ENCODE measurements at places on chromosomes 12 and 14.

DNA sequence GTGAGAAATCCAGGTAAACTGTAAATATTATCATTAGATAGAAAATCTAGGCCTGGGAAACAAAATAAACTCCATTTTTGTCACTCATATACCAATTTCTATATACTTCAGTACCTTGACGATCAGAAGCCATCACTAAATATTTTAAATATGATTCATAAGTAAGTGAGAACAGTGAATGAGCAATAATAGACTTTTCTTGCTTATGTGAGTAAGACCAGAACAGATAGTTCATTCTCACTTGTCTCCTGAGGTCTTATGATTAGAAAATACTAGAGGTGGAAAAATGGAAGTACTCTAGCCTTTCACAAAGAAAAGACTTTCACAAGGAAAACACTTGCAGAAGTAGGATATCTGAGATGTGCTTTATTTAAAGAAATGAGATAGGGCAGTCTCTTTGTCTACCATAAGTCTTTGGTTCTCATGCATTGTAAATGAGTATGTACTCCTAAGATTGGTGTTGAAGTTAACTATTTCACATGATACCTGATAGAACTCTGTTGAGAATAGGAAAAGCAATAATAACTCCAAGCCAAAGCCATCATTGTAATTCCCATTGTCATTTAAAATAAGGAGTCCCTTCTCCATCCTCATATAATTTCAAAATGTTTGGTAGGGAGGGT is 10.1 kb upstream of the SMCO3 start:
- DNase-seq: no peak

DNA sequence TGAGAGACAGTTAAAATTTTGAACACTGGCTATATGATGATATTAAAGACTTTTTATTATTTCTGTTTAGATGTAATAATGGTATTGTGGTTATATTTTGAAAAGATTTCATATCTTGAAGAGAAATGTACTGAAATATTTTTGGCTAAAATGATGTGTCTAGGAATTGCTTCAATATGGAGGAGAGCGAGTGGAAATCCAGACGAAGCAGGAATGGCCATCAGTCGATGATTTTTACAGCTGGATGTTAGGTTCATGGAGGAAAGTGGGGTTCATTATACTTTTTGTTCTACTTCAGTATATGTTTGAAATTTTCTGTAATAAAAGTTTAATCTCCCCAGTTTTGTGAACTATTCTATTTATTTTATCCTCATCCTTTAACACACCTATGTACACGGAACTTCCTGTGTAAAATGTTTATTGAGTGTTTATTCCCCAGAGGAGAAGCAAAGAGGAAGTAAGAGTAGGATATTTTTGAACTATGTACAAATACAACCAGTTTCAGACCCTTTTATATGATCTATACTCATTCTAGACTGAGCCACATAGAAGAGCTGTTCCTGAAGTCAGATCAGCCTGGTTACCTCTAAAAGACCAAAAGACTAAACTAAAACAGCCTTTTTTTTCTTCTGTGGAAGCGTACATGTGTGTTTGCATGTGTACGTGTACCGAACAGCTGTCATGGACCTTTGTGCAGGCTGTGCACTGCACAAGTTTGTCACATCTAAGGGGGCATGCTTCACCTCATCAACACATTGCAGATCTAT is 211.0 kb upstream of the NUDT4 start:
- DNase-seq: no peak

DNA sequence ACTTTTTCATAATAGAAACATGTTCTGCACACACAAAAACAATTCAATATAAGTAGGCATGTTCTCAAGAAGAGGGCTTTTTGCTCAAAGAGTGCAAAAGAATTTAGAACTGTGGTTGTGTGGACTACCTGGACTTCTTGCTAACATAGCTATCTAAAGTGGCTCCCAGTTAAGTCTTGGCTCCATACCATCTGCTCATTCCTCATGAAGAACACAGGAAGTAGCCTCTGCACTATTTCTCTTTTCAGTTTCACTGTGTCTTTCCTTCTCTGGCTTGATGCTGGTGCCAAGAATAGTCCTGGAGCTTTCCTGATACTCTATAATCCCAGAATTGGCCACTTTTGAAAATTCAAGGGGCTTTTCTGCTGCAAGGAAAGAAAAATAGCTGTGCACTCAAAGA is 127.4 kb downstream of the CCER1 start:
- no peak for DNase-seq

- DNase-seq: no peak
These were observed 78.8 kb downstream of the CRACR2A start for GRCh38 chr12:3673981-3674708.

DNA sequence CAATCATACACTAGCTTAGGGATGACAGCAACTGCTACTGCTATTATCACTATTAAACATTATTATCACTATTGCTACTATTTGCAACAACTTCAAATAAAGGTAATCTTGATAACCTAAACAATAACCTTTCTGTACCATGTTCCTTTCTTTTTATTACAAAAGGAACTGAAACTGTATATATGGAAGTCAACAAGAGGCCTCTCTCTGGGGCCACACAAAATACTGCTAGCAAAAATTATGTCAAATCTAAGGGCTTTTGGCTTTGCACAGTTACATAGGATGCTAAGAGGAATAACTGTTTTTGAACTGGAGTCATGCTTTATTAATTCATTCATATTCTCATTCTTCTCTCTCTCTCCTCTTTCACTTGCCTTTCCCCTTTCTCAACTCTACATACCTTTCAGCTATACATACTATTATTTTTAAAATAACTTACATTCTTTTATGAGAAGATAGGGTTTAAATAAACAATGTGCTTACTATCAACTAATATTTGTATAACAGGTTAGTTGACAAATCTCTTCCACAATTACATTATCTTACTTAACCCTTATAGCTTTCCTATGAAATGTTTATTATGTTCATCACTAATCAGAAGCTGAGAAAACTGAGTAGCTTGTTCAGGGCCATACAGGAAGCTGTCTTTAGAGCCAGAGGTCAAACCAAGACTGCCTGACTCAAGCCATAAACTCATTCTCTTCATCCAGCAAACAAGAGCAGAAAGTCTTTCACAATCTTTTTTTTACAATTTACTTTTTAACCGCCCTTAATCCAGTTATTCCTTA is 25.7 kb downstream of the SPTSSA start:
- peak; percentile 22 for DNase-seq

DNA sequence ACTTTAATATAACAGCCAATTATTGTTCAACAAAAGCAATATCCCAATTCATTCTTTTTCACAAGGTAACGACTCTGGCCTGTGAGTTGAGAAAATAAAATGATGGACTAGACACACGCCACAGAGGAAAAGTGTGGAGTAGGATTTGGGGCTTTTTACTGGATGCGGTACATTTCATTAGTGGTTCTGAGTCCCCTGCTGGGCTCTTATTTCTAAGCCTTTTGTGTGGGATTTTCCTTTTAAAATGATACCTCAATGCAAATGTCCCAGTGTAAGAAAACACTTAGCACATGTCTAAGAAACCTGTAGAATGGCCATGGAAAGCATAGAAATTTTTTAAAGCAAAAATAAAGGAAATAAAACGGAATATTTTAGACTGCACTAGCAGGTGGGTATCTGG is 73.4 kb downstream of the C12orf42 start:
- DNase-seq: no peak

- no peak for DNase-seq
These were observed 36.3 kb downstream of the SDR9C7 start for GRCh38 chr12:56897844-56898361.

DNA sequence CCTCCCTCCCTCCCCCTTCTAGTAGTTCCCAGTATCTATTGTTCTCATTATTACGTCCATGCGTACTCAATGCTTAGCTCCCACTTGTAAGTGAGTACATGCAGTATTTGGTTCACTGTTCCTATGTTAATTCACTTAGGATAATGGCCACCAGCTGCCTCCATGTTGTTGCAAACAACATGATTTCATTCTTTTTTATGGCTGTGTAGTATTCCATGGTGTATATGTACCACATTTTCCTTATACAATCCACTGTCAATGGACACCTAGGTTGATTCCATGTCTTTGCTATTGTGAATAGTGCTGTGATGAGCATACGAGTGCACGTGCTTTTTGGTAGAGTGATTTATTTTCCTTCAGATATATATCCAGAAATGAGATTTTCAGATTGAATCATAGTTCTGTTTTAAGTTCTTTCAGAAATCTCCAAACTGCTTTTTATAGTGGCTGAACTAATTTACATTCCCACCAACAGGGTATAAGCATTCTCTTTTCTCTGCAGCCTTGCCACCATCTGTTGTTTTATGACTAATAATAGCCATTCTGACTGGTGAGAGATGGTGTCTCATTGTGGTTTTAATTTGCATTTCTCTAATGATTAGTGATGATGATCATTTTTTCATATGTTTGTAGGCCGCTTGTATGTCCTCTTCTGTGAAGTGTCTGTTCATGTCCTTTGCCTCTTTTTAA is 17.9 kb upstream of the CLEC7A start:
- DNase-seq: no peak

DNA sequence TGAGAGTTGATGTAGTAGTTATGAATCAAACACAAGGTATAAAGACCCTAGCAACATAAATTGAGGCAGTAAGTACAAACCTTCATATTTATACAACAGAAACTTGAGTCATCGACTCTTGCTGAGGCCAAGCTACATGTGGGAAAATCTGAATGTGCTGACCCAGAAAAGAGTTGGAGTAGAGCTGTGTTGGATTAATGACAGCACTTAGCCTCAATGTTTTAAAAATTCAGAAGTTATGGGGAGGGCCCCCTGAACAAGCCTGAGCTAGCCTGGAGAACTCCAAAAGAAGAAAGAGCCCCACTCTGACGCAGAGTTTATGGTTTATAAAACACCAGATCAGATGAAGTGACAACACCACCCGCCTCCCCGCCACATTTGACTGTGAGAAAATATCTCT is 100.0 kb downstream of the DUSP6 start:
- DNase-seq: no peak

GRCh38 chr12:57889500-57889989 is 43.0 kb upstream of the CTDSP2 start:
- peak; percentile 86 for DNase-seq

DNA sequence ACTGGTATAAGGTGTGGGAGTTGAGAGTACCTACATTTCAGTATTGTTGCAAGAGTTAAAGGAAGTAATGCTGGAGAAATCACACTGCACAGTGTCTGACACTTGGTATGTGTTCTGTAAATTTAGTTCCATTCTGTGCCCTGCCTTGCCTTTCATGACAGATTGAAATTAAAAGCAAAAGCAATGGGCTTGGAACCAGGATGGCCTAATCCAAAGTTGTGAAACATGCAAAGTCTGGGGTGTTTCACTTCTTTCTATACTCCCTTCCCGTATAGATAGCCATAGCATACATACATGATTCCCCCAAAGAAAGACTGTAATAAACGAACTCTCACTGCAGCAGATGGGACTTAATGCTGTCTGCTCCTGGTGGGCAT is 281.1 kb downstream of the NRXN3 start:
- DNase-seq: no peak

DNA sequence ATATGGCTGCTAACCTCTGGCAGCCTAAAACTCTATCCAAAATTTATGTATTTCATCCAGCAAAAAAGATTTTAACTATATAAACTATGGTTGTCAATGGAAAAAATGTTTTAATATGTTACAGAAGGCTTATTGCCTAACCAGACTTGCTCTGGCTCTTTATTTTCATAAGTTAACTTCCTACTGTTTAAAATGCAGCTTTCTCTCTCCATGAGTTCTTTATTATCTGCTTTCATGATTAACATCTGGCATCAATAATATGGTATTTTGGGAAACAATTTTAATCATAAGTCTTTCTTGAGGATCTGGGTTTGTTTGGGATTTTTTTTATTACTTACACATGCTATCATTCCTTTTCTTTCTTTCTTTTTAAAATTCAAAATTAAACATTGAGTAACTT is 20.5 kb downstream of the KERA start:
- peak; percentile 40 for DNase-seq

DNA sequence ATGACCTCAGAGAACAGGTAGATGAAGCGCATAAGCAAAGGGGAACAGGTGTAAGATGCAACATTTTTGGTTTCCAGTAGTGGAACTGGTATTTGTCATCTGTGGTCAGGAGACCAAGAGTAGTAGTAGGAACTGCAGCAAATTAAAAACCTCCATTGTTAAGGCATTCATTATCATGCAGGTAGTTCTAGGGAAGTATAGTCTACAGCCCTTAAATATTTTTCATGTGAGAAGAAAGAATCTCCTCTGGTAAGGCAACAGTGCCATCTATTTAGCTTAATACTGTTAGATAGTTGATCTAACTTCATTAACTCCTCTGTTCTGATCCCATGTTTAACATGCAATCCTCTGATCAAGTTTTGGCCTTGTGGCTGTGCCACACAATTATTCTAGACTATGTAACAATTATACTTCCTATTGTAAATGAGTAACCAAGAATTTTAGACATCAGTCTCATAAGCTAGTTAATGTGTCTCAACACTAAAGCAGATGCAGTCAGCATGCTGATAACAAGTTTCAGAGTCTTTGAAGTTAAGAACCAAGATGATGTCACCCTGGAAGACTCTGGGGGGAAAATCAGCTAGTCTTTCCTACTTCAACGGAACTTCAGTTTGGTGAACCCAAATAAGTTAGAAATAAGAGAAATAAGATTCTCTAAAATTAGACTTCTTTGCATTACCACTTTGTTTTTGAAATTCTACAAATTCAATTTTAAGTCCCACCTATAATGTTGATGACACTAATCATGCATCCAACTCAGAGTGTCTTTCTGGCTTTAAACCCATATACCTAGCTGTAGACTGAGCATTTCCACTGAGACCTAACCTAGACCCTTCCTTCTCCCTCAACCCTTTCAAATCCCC is 70.9 kb downstream of the STXBP6 start:
- no peak for DNase-seq

DNA sequence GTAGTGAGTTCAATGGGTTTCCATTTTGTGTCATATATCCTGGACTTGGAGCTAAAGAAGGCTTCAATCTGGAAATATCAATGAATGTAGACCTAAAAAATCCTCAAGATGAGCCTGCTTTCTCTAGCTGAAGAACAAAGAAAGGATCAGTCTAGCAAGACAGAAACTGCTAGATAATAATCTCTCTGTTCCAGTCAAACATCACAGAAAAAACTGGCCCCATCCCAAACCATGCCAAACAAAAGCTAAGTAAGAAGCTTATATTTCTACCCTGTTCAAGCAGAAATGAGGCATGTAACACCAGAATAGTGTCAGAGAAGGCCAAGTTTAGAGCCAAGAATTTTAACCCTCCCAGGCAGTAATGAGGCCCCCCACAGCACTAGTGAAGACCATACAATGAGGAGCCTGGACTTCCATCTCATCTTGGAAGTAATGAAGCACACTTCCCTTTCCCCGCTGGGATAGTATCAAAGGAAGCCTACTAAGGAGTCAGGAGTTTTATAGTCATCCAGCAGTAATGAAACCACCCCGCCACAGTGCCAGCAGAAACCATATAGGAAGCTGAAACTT is 95.8 kb downstream of the NELL2 start:
- DNase-seq: no peak

GRCh38 chr12:74441872-74442271 is 95.8 kb upstream of the ATXN7L3B start:
- DNase-seq: no peak

DNA sequence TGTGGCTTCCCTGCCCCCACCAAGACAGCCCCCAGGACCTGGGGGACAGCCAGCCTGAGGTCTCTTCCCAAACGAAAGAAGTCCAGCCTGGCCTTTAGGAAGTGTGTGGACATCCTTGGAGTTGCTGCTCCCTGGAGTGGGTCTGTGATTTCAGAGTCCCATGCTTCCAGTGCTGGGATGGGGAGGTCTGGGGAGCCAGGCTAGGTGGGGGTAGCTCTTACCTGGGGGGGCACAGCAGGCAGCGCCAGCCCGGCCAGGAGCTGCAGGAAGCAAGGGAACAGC is 509 bp downstream of the PGF start:
- no peak for DNase-seq

GRCh38 chr12:111406474-111407376 is 1.0 kb downstream of the SH2B3 start:
- DNase-seq: no peak

- DNase-seq: no peak
These were observed 46.1 kb downstream of the INTS13 start for GRCh38 chr12:26891704-26892103.

Measured in fibroblast of skin of back (primary cell).